ENCODE measurements at places on chromosomes 5 and 9. TPM values are rescaled to one million over a fixed set of nuclear protein-coding genes. Genes with fewer than 3 reads are reported as not detected.
A peak's percentile ranks its signal among the peaks of the same experiment; 100 is the strongest.

The TRIM7 gene
- total RNA-seq: 10.4 TPM

DNA sequence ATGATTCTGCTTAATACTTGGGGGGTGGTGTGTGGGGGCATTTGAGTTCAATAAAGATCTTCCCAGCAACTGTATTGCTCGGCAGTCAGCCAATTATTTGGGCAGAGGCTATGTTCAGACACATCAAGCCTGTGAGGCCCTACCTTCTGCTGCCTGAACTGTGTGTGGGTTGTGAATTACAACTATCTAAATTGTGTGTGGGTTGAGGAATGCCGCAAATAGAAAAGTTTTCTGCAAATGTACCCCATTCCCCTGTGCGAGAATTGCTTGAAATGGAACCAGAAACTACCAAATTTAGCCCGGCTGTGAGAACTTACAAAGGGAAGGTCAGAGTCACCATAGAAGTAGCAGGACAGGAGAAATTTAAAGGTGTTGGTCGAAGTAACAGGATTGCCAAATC is 360.0 kb upstream of the PIK3R1 start:
- no peaks in the 10 kb centered on the region for H3K36me3 ChIP-seq
- H3K4me3 ChIP-seq: no peak overlapping the region
- no peak for DNase-seq
- H3K4me1 ChIP-seq: no peaks in the 10 kb centered on the region

- no peaks in the 10 kb centered on the region for H3K4me1 ChIP-seq
- H3K27me3 ChIP-seq: no peaks in the 10 kb centered on the region
- no peak overlapping the region for H3K4me3 ChIP-seq
- no peaks in the 10 kb centered on the region for H3K36me3 ChIP-seq
Observed at GRCh38 chr5:113875096-113875495, 361.6 kb downstream of the YTHDC2 start.

DNA sequence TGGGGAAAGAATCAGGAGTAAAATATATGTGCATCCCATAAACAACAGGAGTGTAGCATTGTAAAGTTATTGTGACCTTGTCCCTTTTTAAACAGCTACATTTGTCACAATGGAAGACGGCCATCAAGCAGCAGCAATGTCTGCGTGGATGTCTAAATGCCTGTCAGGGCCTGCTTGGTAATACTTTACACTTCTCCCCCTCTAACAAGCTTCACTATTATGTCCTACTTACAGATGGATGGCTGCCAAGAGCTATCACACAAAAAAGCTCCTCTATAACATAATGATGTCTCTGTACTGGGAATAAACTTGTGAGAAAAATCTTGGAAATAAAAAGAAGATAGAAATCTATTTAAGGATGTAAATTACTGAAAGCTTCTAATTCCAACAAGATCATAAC is 213.0 kb downstream of the FBXL17 start:
- no peaks in the 10 kb centered on the region for H3K36me3 ChIP-seq
- DNase-seq: no peak
- no peak overlapping the region for H3K4me3 ChIP-seq
- no peaks in the 10 kb centered on the region for H3K27me3 ChIP-seq
- no peaks in the 10 kb centered on the region for H3K4me1 ChIP-seq
- no peak overlapping the region for H3K27ac ChIP-seq

DNA sequence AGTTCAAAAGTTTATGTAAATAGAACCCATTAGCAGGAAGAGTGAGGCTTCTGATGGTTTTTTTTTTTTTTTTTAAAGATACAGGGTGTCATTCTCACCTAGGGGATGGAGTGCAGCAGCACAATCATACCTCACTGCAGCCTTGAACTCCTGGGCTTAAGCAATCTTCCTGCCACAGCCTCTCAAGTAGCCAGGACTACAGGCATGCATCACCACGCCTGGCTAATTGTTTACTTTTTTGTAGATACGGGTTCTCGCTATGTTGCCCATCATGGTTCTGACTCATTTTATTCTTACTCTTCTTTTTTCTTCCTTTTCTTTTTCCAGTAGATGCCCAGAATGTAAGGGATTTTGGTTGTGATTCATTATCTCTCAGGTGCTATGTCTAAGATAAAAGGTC is 201.1 kb downstream of the NNT start:
- H3K27ac ChIP-seq: no peak overlapping the region
- DNase-seq: no peak
- H3K27me3 ChIP-seq: peaks cover 7% of the 10 kb centered on the region
- no peaks in the 10 kb centered on the region for H3K4me1 ChIP-seq

GRCh38 chr5:125595095-125595494 is 828.1 kb upstream of the GRAMD2B start:
- H3K27ac ChIP-seq: no peak overlapping the region
- no peaks in the 10 kb centered on the region for H3K4me1 ChIP-seq
- H3K36me3 ChIP-seq: no peaks in the 10 kb centered on the region
- no peaks in the 10 kb centered on the region for H3K27me3 ChIP-seq

DNA sequence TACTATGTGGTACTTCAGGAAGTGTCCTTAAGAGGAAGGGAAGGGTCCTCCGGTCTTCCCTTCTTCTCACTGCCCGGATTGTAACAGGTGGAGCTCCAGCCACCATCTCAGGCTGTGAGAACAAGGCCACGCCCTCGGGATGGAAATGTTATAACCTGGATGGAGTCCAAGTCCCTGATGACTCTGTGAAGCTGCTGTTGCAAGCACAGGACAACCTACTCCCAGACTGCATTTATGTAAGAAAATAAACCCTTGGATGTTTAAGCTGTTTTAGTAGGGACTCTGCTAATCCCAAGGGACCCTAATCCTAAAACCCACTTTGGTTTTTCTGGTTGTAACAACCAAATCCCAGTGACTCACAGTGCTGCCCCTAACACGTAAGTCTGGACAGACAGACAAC is 221.6 kb downstream of the ACTL7B start:
- DNase-seq: peak; percentile 48
- no peaks in the 10 kb centered on the region for H3K36me3 ChIP-seq
- no peak overlapping the region for H3K4me3 ChIP-seq
- no peaks in the 10 kb centered on the region for H3K27me3 ChIP-seq
- H3K4me1 ChIP-seq: peaks cover 7% of the 10 kb centered on the region
- H3K27ac ChIP-seq: peak overlapping the region; percentile 14

The SOHLH1 gene
- not detected for total RNA-seq

DNA sequence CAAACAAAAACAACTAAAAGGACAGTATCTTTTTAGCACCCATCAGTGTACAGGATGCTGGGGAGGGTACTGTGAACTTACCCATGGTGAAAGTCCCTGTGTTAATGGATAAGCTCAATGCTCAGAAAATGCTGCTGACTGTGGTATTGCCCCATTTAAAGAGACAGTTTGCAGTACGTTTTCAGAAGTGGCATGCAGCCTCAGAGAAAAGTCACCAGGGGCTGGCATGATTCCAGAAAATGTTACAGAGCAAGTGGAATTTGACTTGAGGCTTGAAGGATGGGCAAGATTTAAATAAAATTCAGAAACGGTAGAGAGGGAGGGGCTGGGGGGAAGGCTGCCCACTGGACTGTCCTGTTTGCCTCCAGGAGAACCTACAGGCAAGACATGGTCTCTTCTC is 7.2 kb downstream of the S1PR3 start:
- no peak overlapping the region for H3K4me3 ChIP-seq
- no peaks in the 10 kb centered on the region for H3K27me3 ChIP-seq
- DNase-seq: no peak
- 0 out of 2 replicates have a peak, but pooled peaks cover 7% of the 10 kb centered on the region for H3K4me1 ChIP-seq

GRCh38 chr9:15403155-15403554 is 19.5 kb upstream of the SNAPC3 start:
- no peak overlapping the region for H3K27ac ChIP-seq
- H3K36me3 ChIP-seq: no peaks in the 10 kb centered on the region

The SH3TC2 gene
- 38.8 TPM for total RNA-seq

The SEMA4D gene
- 58.3 TPM for total RNA-seq

DNA sequence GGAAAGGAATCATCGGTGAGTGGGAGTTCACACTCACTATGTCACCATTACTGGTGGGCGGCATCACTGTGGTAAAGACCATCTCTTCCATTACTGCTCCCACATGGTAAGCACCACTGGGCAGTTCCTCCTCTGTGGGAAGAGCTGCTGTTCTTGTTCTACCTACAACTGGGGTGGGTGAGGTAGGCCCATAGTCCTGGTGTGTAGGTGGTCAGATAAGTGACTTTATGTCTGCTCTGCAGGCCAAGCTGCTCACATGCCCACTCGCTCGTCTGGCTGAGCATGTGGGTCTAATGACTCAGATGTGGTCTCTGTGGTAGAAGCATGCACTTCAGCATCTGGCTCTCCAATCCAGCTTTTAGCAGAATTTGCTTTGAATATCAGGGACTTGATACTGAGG is 82.9 kb downstream of the TMEM215 start:
- H3K27ac ChIP-seq: no peak overlapping the region
- DNase-seq: no peak

GRCh38 chr5:88693071-88693932 is 189.7 kb downstream of the MEF2C start:
- peaks cover 18% of the 10 kb centered on the region for H3K4me1 ChIP-seq
- H3K4me3 ChIP-seq: peak overlapping the region; percentile 55
- DNase-seq: no peak
- no peak overlapping the region for H3K27ac ChIP-seq
- H3K36me3 ChIP-seq: no peaks in the 10 kb centered on the region
- no peaks in the 10 kb centered on the region for H3K27me3 ChIP-seq

DNA sequence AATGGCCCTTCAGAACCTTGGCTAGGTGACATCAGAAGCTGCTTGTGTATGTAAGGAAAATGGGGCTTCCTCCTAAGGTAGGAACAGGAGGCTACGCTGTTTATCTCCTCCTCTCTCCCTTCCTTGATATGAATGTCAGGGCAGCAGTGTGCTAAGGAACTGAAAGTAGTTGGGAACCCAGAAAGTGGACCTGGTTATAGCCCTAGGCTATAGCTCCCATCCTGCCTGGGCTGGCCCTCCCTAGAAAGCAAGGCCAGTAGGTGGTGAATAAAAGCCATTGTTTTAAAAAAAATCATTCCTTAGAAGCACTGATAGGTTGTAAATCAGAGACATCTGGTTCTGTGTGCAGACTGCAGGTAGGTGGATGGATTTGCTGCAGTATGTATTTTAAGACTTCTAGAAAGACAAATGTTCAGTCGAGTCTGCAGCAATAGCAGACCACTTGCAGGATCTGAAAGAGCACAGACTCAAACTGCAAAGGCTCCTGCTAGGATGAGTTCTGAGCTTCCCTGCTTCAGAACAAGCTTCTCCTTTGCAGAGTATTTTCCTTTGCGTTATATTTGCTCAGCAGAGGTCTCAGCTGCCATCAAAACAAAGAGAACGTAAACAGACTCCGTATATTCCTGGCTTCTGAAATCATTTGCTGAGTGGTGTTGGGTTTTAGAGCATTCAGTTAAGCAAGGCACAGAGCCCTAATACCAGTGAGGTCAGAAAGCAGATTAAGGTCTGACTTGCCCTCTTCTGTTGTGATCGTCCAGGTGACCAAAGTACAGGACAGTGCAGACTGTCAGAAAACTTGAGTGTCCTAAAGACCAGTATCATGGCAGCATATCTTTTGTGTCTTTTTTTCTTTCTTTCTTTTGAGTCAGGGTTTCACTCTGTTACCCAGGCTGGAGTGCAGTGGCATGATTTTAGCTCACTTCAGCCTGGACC is 20.1 kb upstream of the CFAP157 start:
- DNase-seq: no peak
- H3K4me3 ChIP-seq: no peak overlapping the region
- peaks cover 10% of the 10 kb centered on the region for H3K4me1 ChIP-seq
- no peak overlapping the region for H3K27ac ChIP-seq

- no peak for DNase-seq
- no peaks in the 10 kb centered on the region for H3K36me3 ChIP-seq
- no peak overlapping the region for H3K27ac ChIP-seq
- no peaks in the 10 kb centered on the region for H3K4me1 ChIP-seq
- no peaks in the 10 kb centered on the region for H3K27me3 ChIP-seq
Observed at GRCh38 chr9:118829334-118829733, 539.9 kb downstream of the BRINP1 start.

The TMEM174 gene
- total RNA-seq: not detected

DNA sequence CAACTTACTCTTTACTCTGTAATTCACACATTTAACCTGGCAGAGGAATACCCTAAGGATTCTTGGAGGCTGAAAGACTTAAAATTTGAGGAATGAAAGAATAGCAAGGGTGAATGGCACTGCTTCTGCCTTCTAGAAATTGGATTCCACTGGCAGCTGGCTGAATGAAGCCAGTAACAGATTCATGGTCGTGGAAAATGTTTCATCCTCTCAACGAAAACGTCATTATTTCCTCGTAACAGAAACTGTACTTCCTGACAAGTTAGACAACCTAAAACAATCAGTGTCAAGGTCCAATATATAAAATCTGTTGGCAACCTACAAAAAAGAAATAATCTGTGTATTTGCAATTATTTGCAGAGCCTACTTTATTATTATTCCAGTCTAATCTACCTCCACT is 39.7 kb downstream of the BNC2 start:
- no peaks in the 10 kb centered on the region for H3K36me3 ChIP-seq
- no peak for DNase-seq
- H3K27ac ChIP-seq: no peak overlapping the region
- H3K27me3 ChIP-seq: no peaks in the 10 kb centered on the region

DNA sequence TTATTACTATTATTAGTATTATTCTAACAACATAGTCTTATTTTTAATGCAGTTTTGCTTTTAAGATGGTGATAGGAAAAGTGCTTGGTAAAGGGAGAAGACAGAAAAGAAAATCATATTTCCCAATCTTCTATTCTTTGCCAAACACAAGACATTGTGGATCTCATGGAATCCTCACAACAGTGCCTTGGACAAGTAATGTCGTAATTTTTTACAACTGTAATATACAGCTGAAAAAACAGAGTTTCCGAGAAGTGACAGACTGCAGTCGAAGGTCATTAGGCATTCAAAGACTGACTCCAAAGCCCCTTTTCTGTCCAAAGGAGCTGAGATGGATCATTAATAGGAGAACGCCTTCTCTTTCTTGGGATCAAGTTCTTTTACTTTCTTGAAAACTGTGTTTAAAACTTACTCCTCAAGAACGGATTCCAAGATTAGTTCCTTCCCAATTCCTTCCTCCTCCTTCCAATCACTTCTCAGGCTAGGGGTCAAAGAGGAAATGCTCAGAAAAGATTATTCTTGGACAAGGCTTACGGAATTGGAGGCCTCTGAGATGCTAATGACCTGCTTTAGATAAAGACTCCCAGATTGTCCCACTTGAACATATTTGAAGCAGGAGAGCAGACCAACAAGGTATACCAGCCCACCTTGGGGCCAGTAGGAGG is 24.3 kb upstream of the TRIM32 start:
- no peak overlapping the region for H3K27ac ChIP-seq
- no peaks in the 10 kb centered on the region for H3K4me1 ChIP-seq
- H3K4me3 ChIP-seq: no peak overlapping the region
- no peak for DNase-seq
- H3K27me3 ChIP-seq: no peaks in the 10 kb centered on the region
- no peaks in the 10 kb centered on the region for H3K36me3 ChIP-seq

The NMUR2 gene
- not detected for total RNA-seq

DNA sequence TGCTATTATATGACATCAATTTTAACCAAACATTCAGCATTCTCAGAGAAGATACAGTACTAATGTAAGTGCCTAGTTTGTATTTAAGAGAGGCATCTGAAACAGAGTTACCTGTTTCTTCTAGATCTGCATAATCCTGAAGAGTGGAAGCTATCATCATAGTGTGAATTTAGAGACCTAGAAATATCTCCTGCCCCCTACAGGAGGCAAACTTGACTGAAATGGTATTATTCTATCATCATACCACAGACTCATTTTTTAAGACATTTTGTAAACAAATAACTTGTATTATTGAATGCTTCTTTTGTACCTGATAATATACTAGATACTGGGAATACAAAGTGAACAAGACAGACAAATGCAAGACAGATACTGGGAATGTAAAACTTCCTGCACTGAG is 216.8 kb upstream of the RPS23 start:
- no peak overlapping the region for H3K4me3 ChIP-seq
- DNase-seq: no peak
- H3K27ac ChIP-seq: no peak overlapping the region
- H3K36me3 ChIP-seq: no peaks in the 10 kb centered on the region

All from PC-9 (cell line).